Activated naive CD8-positive, alpha-beta T cell treated with anti-CD3 and anti-CD28 coated beads, Interleukin-2, amount 10 ng/mL, durations not matched to agents 7 days and 5 days (primary cell): ENCODE measurements at places on chromosomes 5 and 9. TPM values are rescaled to one million over a fixed set of nuclear protein-coding genes. Genes with fewer than 3 reads are reported as not detected.

DNA sequence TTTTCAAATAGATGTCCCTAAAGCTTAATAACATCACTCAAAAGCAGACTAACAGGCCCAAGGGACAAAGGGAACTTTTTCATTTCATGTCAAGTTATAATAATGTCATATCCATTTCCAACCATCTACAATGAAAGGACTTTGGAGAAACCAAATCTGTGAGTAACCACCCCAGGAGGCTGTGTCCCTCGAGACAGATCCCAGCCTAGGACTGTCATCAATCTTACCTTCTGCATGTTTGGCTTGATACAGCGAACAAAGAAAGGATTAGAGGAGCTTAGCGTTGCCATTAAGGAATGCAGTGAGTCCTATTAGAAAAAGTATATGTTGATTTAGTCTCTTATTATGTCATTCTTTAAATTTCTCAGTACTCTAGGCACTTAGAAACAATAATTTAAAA lies 137.8 kb upstream of the RETREG1 start:
- no peaks in the 10 kb centered on the region for H3K27me3 ChIP-seq
- H3K36me3 ChIP-seq = no peaks in the 10 kb centered on the region
- peaks cover 4% of the 10 kb centered on the region for H3K4me1 ChIP-seq
- DNase-seq = no peak
- H3K27ac ChIP-seq = no peak overlapping the region

DNA sequence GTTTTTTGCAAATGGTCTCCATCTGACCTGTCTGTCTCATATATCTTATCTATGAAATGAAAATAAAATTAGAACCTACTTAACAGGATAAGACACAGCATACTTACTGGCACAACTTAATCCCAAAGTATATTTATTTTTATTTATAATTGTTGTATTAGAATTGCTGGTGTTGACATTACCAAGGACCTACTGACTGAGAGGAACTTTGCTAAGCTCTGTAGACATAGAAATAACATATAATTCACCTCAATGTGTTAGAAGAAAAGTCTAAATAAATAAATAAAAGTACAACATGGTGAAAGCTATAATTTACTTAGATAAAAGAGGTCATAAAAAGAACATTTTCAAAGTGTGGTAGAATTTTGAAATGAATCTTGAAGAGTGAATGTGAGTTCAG lies 1650.5 kb upstream of the NUDT12 start:
- no peaks in the 10 kb centered on the region for H3K4me1 ChIP-seq
- no peak for DNase-seq
- H3K36me3 ChIP-seq = no peaks in the 10 kb centered on the region
- H3K27ac ChIP-seq = no peak overlapping the region
- H3K27me3 ChIP-seq = no peaks in the 10 kb centered on the region
- no peak overlapping the region for H3K4me3 ChIP-seq

DNA sequence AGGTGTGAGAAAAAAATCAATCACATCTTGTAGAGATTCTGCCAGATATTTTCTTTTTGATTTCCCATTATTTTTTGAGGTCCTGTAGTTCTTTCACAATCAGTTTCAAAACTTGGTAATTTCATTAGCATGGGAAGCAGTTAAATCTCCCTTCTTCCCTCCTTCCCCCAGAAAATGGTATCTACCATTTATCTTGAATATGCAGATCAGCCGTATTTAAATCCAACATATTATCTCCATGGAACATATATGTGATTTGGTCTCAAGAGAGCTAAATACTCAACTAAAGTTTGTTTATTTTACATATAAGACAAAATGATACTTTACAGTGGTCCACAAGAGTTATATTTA lies 1034.8 kb downstream of the CDH12 start:
- no peaks in the 10 kb centered on the region for H3K27me3 ChIP-seq
- no peaks in the 10 kb centered on the region for H3K4me1 ChIP-seq
- no peak for DNase-seq
- H3K4me3 ChIP-seq = no peak overlapping the region

Gene IL33
- not detected for total RNA-seq

Gene SHOC1
- not detected for total RNA-seq

GRCh38 chr9:133170716-133171115 lies 7.0 kb upstream of the GBGT1 start:
- peaks cover 13% of the 10 kb centered on the region for H3K27me3 ChIP-seq
- no peak for DNase-seq
- H3K4me3 ChIP-seq = no peak overlapping the region
- H3K27ac ChIP-seq = no peak overlapping the region

DNA sequence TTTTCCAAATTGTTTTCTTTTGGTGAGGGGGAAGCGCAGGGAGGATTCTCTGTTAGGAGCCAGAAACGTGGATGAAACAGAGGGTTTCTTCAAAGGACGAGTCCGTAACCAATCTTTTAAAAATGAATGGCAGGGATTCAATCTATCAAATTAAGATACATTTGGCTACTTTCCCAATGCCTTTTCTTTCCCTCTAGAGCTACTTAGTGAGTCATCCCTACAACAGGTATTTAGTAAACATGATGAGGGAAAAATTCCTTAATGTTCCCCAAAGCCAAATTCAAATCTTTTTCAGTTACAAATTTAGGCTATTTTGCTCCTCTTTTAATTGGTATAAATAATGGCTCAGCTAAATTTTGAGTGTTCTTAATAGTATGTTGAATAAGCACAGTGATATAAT lies 366.4 kb upstream of the RIOK2 start:
- H3K27ac ChIP-seq = no peak overlapping the region
- H3K4me3 ChIP-seq = no peak overlapping the region
- no peak for DNase-seq
- H3K4me1 ChIP-seq = peaks cover 13% of the 10 kb centered on the region

Gene C9orf43
- 0.54 TPM for total RNA-seq

Gene HNRNPA0
- 31.7 TPM for total RNA-seq

DNA sequence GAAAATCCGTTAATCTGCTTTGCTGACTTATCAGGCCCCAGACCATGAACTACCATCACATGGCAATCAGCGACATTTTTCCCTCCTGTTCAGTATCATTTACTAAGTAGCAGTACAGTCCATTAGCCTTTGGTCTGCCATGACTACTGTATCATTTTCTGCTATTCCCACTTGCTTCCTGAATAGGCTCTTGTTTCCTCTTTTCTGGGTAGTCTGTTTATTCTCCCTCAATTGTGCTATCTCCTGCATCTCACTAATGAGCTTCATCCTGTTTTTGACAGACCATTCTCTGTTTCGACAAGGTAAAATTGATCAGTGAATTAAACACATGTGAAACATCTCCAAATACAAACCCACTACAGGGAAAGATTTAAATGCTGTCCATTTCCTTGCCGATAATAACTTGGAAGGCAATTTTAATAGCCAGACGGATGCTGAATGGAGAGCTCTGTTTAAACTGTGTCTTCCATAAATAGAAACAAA lies 263.5 kb upstream of the ANKRD55 start:
- H3K27me3 ChIP-seq = peaks cover 4% of the 10 kb centered on the region
- H3K27ac ChIP-seq = no peak overlapping the region
- peaks cover 2% of the 10 kb centered on the region for H3K4me1 ChIP-seq
- DNase-seq = no peak
- H3K36me3 ChIP-seq = peaks cover 1% of the 10 kb centered on the region

Gene SLC24A2
- total RNA-seq = not detected

DNA sequence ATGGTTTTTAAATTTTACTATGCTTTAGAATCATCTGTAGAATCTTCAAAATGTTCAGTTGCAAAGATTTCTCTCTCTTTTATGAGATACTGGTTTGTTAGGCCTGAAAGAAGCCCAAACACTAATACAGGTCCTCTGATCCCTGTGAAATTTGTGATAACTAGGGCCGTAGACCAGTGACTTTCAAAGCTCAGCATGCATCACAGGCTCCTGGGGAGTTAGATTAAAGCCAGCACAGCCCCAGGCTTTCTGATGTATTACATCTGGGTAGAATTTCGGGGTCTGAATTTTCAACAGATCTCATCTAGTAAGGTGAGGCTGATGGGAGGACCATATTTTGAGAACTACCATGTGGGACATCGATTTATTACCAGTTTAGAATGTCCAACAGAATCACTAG lies 194.1 kb upstream of the PTPRD start:
- H3K27ac ChIP-seq = no peak overlapping the region
- H3K4me1 ChIP-seq = no peaks in the 10 kb centered on the region
- no peaks in the 10 kb centered on the region for H3K27me3 ChIP-seq
- H3K4me3 ChIP-seq = no peak overlapping the region
- DNase-seq = no peak

Gene SMIM32
- not detected for total RNA-seq

Gene MEIKIN
- 1.2 TPM for total RNA-seq

- no peaks in the 10 kb centered on the region for H3K36me3 ChIP-seq
- H3K4me3 ChIP-seq = no peak overlapping the region
- no peaks in the 10 kb centered on the region for H3K4me1 ChIP-seq
- H3K27ac ChIP-seq = no peak overlapping the region
- DNase-seq = no peak
Measured at GRCh38 chr5:3252235-3252634, 343.4 kb upstream of the IRX1 start.

GRCh38 chr5:160278343-160278742 lies 34.0 kb downstream of the CCNJL start:
- H3K27ac ChIP-seq = no peak overlapping the region
- H3K27me3 ChIP-seq = peaks cover 6% of the 10 kb centered on the region
- DNase-seq = no peak
- H3K4me3 ChIP-seq = no peak overlapping the region

- no peaks in the 10 kb centered on the region for H3K36me3 ChIP-seq
- no peak overlapping the region for H3K4me3 ChIP-seq
- no peak overlapping the region for H3K27ac ChIP-seq
Measured at GRCh38 chr5:116842514-116842961, 267.9 kb upstream of the SEMA6A start.

DNA sequence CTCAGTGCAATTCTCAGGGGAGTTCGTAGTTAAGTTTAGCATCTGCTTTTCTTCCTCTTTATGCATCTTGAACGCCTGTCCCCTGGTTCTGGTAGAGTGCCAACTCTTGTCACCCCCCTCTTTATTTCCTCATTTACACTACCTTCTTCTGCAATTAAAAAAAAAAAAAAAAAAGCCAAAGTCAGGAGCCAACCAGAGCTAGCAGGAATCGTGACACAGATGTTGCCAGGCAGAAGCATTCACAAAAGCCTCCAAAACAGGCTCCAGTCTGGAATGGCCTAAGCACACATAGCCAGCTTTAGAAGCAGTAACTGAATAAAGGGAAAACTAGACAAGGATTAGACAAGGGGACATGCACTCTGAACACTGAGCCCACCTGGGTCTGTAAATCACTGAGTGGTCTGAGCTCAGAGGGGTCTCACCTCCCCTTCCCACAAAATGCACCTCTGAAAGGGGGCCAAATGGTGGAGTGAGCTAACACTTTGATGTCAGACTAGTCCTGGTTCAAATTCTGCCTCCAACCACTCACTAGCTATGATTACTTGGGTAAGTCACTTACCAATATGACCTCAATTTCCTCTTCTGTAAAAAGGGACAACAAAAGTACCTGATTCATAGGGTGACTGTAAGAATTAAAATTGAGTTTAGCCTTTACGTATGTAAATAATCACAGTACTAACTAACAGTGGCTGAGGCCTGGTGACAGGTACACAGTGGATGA lies 2.0 kb downstream of the CD74 start:
- DNase-seq = no peak
- H3K36me3 ChIP-seq = peaks cover 7% of the 10 kb centered on the region
- peak overlapping the region; percentile 100 for H3K27ac ChIP-seq
- H3K4me1 ChIP-seq = peaks cover 29% of the 10 kb centered on the region
- H3K27me3 ChIP-seq = no peaks in the 10 kb centered on the region

DNA sequence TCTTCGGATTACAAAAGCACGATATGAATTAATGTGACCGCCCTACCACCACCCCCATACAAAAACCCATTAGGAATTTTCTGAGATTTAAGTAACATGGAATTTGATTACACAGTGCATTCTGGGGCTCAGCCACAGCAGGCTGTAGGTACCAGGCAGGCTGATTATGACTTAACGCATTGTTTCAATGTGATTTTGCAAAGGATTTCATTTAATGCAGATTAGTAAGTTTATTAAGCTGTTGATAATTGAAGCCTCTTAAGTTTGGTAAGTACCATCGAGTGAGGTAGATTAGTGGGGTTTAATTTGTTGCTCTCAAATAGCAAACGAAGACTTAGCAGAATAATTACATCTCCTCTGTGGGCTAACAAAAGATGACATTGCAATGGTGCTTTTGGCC lies 240.1 kb downstream of the TRPM3 start:
- H3K4me1 ChIP-seq = no peaks in the 10 kb centered on the region
- no peak for DNase-seq
- no peak overlapping the region for H3K27ac ChIP-seq

Gene FOXD4L6
- 0.28 TPM for total RNA-seq

- peak; percentile 38 for DNase-seq
- peak overlapping the region; percentile 47 for H3K27ac ChIP-seq
- H3K4me1 ChIP-seq = peaks cover 5% of the 10 kb centered on the region
- H3K27me3 ChIP-seq = peaks cover 11% of the 10 kb centered on the region
Measured at GRCh38 chr5:175059687-175060211, 335.4 kb downstream of the MSX2 start.

- no peak for DNase-seq
- peak overlapping the region; percentile 67 for H3K27ac ChIP-seq
- peaks cover 23% of the 10 kb centered on the region for H3K4me1 ChIP-seq
- H3K27me3 ChIP-seq = no peaks in the 10 kb centered on the region
Measured at GRCh38 chr5:33994845-33995244, 10.4 kb upstream of the SLC45A2 start.

- no peak overlapping the region for H3K27ac ChIP-seq
- no peak for DNase-seq
- no peak overlapping the region for H3K4me3 ChIP-seq
- H3K4me1 ChIP-seq = no peaks in the 10 kb centered on the region
Measured at GRCh38 chr5:31378136-31378535, 153.8 kb downstream of the DROSHA start.

DNA sequence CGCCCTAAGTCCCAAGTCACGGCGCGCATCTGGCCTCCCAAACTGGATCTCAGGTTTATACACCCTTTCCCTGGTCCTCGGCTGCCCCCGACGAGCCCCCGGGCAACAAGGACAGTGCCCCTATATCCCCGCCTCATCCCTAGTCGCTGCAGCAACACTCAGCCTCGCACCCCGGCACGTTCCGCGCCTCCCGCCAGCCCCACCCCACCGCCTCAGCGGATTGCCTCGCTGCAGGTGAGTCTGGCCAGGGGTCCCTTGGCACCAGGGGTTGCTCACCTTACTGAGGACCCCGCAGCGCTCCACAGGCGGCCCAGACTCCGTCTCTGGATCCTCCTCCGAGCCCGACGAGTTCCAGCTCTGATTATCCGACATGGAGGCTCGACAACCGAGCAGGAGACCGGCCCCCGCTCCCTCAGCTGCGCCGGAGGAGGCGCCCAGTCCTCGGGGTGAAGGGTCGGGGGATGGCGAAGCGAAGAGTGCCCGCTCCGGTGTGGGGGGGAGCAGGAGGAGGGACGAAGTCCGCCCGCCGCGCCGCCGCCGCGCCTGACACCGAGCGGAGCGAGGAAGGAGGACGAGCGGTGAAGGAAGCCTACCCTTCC lies 494 bp downstream of the CERT1 start:
- peaks cover 34% of the 10 kb centered on the region for H3K4me1 ChIP-seq
- H3K27me3 ChIP-seq = no peaks in the 10 kb centered on the region
- peak overlapping the region; percentile 95 for H3K27ac ChIP-seq
- H3K36me3 ChIP-seq = peaks cover 22% of the 10 kb centered on the region

Gene INSL6
- total RNA-seq = not detected

Gene GABRA1
- total RNA-seq = not detected

Gene PCDHGB1
- not detected for total RNA-seq
